Suppressor macrophage treated with lipopolysaccharide for 4 hours (primary cell): ENCODE measurements at places on chromosomes 13 and 19.

- peak; percentile 51 for DNase-seq
These were observed 194.1 kb downstream of the USP12 start for GRCh38 chr13:26977541-26977940.

- DNase-seq: peak; percentile 35
These were observed at the start of gene PDX1 for GRCh38 chr13:27919934-27920676. Gene PDX1 (plus strand): TSS chr13:27920000. CDS start chr13:27920139, 139 bp downstream.

- DNase-seq: no peak
These were observed 8.5 kb downstream of the SPACA6 start for GRCh38 chr19:51701468-51702100.

DNA sequence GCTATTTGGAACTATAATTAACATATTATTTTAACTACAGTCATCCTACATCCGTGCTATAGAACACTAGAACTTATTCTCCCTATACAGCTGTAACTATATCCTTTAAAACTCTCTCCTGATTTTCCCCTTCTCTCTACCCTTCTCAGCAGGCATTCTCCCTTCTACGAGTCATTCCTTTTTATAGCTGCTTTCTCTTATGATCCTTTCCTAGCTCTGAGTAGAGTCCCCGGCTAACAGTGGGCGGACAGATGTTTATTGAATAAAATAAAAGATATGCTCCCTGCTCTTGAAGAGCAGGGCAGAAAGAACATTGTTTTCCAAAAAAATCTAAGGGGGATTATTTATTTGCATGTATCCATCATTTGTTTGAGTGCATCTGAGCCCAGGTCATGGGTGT, 246.5 kb upstream of the TMTC4 start:
- DNase-seq: no peak

GRCh38 chr13:107374038-107374437, 806.1 kb upstream of the ARGLU1 start:
- no peak for DNase-seq

- peak; percentile 88 for DNase-seq
These were observed 8.2 kb downstream of the RASGRP4 start for GRCh38 chr19:38417544-38418506.

GRCh38 chr19:48608798-48609263, 2.3 kb downstream of the SPACA4 start:
- DNase-seq: peak; percentile 71

- DNase-seq: no peak
These were observed 4.6 kb upstream of the PNMA8A start for GRCh38 chr19:46475986-46476385.
